ENCODE measurements at places on chromosomes 6 and 20. TPM values are rescaled to one million over a fixed set of nuclear protein-coding genes. Genes with fewer than 3 reads are reported as not detected.
A peak's percentile ranks its signal among the peaks of the same experiment; 100 is the strongest.

GRCh38 chr20:55567826-55568225 lies 437.5 kb downstream of the CBLN4 start:
- DNase-seq, result no peak
- no peaks in the 10 kb centered on the region for H3K4me1 ChIP-seq
- H3K4me3 ChIP-seq, result no peak overlapping the region
- H3K27me3 ChIP-seq, result no peaks in the 10 kb centered on the region
- no peak overlapping the region for H3K27ac ChIP-seq
- H3K36me3 ChIP-seq, result no peaks in the 10 kb centered on the region

DNA sequence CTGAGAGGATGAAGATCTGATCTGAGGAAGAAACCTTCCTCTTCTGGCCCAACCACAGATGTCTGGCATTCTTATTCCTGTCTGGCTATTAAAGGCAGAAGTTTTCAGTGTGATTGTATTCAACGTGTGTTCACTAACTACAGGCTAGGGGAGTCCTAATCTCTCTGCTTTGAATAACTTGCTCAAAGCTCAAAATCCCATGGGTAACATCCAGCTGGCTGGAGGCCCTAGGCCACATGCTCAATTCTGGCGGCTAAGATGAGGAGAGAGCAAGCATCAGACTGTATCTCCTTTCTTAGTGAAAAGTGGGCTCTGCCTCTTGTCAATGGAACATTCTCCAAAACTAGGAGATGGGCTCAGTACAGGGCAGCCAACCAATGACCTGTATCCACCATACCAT lies 478.0 kb downstream of the KIF16B start:
- H3K27me3 ChIP-seq, result no peaks in the 10 kb centered on the region
- H3K36me3 ChIP-seq, result no peaks in the 10 kb centered on the region
- DNase-seq, result no peak
- no peak overlapping the region for H3K27ac ChIP-seq
- H3K4me3 ChIP-seq, result no peak overlapping the region

- H3K27me3 ChIP-seq, result peaks cover 2% of the 10 kb centered on the region
- no peak for DNase-seq
- H3K36me3 ChIP-seq, result no peaks in the 10 kb centered on the region
- H3K4me1 ChIP-seq, result no peaks in the 10 kb centered on the region
- no peak overlapping the region for H3K4me3 ChIP-seq
Measured at GRCh38 chr6:1285556-1285955, 26.3 kb upstream of the FOXQ1 start.

GRCh38 chr6:38813041-38813823 lies 98.1 kb downstream of the DNAH8 start:
- no peaks in the 10 kb centered on the region for H3K4me1 ChIP-seq
- no peak overlapping the region for H3K27ac ChIP-seq
- no peaks in the 10 kb centered on the region for H3K36me3 ChIP-seq
- DNase-seq, result no peak
- H3K4me3 ChIP-seq, result no peak overlapping the region

DNA sequence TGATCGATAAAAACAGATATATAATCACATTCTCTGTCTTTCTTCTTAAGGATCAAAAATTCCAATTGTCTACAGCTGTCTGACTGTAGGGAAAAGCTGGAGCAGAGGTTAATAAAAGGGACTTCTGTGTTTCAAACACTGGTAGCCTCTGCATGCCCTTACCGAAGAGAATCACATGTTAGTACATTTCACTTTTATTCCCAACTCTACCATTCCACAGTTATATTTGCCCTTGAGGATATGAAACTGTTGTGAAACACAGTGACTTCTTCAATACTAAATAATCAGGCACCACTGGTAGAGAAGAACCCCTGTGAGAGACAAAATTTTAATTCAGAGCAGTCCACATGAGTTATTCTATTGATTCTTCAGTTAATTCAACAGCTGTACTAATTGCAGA lies 1187.3 kb upstream of the CITED2 start:
- H3K4me3 ChIP-seq, result no peak overlapping the region
- no peaks in the 10 kb centered on the region for H3K27me3 ChIP-seq
- no peaks in the 10 kb centered on the region for H3K4me1 ChIP-seq
- DNase-seq, result no peak

DNA sequence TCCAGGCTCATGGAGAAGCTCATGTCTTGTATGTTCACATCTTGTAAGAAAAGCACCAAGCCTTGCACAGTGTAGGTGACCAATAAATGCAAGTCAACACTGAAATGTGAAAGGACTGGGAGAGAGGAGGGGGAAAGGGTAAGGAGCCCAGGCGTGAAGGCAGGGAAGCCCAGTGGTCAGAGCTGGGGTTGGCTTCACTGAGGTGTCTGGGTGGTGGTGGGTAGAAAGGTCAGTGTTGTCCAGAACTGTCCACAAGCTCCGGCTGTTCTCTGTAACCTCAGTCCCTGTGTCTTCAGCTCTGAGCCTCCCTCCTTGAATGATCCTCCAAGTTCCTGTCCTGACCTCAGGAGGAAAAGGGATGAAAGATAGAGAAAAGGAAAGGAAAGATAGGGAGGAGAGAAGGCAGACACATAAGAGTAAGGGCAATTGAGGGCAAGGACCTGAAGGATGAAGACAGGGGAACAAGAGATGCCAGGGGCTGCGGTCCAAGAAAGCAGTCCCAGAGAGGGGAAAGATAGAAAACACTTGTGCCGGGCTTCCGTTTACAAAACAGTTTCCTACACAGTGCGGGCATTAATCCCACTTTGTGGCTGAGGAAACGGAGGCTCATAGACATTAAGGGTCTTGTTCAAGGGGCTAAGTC lies 2.4 kb upstream of the TNXB start:
- no peaks in the 10 kb centered on the region for H3K36me3 ChIP-seq
- no peak for DNase-seq
- no peaks in the 10 kb centered on the region for H3K27me3 ChIP-seq
- H3K4me3 ChIP-seq, result no peak overlapping the region

Gene PTK6
- polyA plus RNA-seq, result 0.15 TPM

Gene VNN1
- not detected for polyA plus RNA-seq

DNA sequence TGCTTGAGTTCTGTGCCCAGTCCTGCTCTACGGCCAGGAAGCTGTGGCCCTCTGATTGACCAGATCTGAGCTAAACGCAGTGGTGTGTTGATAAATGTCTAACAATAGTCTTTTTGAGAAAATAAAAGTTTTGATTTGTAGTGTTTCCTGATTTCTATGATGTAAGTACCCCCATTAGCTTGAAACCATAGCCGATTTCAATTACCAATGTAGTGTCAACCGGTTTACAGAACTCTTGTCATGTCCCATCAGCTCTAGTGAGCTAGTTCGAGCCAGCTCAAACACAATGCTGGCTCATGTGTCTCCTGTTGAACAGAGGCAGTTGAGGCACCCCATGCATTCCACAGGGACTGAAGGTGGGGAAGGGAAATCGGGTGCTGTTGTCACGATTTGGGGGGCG lies 56.7 kb upstream of the ZMYND8 start:
- H3K27ac ChIP-seq, result peak overlapping the region; percentile 91
- H3K4me3 ChIP-seq, result no peak overlapping the region
- no peaks in the 10 kb centered on the region for H3K36me3 ChIP-seq
- no peaks in the 10 kb centered on the region for H3K27me3 ChIP-seq
- DNase-seq, result no peak

DNA sequence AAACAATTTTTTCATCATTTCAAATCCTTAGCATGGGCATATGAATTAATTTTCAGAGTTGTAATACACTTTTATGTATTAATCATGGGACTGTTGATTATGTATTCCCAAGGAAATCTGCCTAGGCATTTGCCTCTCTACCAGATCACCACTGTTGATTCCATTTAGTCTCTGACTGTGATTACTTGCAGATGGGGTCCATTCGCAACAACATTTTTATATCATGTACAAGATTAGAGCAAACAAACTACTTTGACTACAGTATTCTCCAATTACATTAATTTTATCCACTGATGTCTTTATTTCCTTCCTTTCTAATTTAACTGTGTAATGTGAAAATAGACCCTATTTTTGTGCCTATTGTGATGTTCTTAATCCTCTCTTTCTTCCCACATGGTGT lies 831.4 kb upstream of the SLC35B3 start:
- no peaks in the 10 kb centered on the region for H3K36me3 ChIP-seq
- H3K27me3 ChIP-seq, result no peaks in the 10 kb centered on the region
- no peak for DNase-seq
- H3K4me1 ChIP-seq, result no peaks in the 10 kb centered on the region
- H3K27ac ChIP-seq, result no peak overlapping the region

DNA sequence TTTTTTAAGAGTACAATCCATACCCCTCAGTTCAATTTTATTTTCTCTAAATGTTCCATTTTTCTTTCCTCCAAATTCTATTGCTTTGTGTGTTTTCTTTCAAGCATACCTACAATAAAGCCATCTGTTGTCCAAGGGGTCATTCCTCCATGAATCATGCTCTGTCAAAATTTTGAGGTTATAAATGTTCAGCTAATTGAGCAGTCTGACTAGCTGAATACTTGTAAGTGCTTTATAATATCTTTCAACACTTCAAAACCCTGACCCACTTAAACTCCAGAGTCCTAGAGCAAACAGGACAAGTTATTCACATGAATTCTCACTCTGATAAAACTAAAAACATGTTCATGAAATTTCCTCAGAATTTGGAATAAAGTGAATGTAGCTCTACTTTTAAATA lies 33.4 kb upstream of the EYA4 start:
- no peaks in the 10 kb centered on the region for H3K27me3 ChIP-seq
- DNase-seq, result no peak
- no peaks in the 10 kb centered on the region for H3K4me1 ChIP-seq
- H3K27ac ChIP-seq, result no peak overlapping the region
- H3K36me3 ChIP-seq, result no peaks in the 10 kb centered on the region

DNA sequence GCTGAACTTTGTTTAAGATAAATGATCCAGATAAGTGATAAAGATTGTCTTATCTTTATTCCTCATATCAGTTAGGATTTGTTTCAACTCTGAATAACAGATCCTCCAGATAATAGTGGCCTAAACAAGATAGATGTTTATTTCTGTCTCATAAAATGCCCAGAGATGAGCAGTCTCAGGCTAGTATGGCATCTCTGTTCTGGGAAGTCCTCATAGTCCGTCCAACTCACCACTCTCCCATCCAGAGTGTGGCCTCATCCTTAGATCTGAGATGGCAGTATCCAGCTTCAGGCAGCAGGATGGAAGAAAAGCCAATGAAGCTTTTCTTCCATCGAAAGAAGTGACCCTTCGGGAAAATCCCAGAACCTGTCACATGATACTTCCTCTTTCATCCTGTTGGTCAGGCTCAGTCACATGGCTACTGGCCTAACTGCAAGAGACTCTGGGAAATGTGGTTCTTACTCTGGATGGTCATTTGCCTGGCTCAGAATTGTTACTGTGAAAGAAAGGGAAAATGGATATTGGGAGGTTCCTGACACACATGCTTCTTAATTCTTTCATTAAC lies 29.4 kb upstream of the TAGAP start:
- DNase-seq, result no peak
- no peak overlapping the region for H3K4me3 ChIP-seq
- no peaks in the 10 kb centered on the region for H3K4me1 ChIP-seq
- H3K27ac ChIP-seq, result no peak overlapping the region
- H3K27me3 ChIP-seq, result peaks cover 5% of the 10 kb centered on the region

DNA sequence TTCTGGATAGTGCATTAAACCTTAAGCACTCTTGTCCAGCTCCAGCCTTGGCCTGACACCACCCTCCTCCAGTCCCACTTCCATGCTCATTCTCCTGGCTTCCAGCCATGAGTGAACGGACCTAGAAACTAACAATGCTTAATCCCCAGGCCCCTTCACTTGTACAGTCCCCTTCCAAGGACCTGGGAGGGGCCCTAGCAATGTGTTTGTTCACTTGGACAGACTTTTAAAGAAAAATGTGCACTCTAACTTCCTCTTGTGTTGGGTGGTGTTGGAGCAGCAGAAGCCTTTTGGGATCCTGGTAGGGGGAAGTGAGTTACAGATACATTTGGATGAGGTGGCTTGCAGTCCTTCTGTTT lies 48.9 kb upstream of the CCN6 start:
- no peak for DNase-seq
- no peak overlapping the region for H3K27ac ChIP-seq
- H3K4me3 ChIP-seq, result no peak overlapping the region
- no peaks in the 10 kb centered on the region for H3K4me1 ChIP-seq
- no peaks in the 10 kb centered on the region for H3K36me3 ChIP-seq
- no peaks in the 10 kb centered on the region for H3K27me3 ChIP-seq

DNA sequence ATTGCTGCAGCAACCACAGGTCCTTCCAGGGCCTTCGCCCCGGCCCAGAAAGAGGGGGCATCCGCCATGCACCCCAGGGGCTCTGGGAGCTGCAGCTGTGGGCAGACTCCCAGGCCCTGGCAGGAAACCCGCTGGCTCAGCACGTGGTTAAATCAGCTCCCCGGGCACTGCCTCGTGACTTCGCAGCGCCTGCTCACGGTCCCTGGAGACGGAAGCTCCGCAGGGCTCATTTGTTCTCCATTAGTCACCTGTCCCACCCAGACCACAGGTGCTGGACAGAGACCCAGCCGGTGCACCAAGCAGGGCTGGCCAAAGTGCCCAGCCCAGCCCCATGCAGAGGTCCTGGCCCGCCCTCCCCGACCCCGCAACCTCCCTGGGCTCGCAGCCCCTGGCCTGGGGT lies 14.7 kb downstream of the KCNQ2 start:
- no peaks in the 10 kb centered on the region for H3K36me3 ChIP-seq
- no peak for DNase-seq

DNA sequence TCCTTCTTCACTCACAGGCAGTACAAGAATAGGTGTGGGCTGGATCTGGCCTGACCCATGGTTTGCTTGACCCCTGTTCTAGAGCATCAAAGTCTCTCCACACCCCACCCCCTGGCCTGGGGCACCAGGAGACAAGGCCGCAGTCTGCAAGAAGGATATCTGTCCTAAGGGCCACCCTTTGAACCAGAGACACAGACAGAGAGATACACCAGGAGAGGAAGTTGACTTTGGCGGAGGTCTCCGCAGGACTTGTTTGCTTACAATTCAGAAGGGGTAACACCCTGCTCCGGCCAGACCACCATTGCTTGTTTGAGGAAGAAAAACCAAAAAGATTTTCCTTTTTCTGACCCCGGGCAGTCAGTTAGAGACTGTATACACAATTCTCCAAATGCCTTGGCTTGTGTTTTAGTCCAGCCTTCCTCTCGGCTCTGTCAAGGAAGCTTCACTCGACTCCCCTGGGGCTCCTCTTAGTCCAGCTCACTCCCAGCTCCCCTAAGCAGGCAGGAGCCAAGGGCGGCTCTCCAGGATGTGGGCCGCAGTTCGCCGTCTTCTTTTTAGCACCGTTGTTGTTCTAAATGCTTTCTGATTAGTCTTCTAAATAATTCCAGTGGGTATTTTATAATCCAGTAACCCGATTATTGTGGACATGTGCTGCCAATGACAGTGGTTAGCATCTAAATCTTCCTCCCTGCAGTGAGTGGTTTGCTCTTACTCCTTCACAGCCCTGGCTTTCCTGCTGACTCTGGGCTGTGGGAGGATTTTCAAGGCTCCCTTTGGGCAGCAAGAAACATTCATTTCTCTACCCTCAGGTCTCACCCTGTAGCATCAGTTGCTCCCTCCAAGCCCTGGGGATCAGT lies 58.6 kb upstream of the MRPS10 start:
- no peak overlapping the region for H3K4me3 ChIP-seq
- no peak for DNase-seq
- H3K27ac ChIP-seq, result no peak overlapping the region
- peaks cover 11% of the 10 kb centered on the region for H3K4me1 ChIP-seq
- no peaks in the 10 kb centered on the region for H3K27me3 ChIP-seq

All from GM12878 (cell line).